ENCODE measurements at places on chromosomes 1 and 21. TPM values are rescaled to one million over a fixed set of nuclear protein-coding genes. Genes with fewer than 3 reads are reported as not detected.

GRCh38 chr1:200128944-200129879 is 101.7 kb downstream of the NR5A2 start:
- no peak for DNase-seq

DNA sequence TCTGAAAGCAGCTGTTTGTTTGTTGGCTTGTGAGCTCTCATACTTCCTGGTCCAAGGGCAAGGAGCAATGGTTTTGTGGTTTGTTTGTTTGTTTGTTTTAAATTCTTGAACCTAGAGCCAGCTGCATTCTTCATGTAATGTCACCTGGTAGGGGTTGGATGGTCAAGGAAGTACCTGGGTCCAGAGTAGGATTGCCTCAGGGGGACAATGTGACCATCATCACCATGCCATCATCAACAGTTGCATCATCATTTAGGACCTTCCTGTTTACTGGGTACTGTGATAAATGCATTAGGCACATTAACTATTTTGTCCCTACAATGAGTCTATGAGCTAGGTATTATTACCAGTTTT is 14.7 kb upstream of the MYOG start:
- no peak for DNase-seq

- DNase-seq, result no peak
Observed at GRCh38 chr21:33286600-33287456, 20.7 kb downstream of the IL10RB start.

DNA sequence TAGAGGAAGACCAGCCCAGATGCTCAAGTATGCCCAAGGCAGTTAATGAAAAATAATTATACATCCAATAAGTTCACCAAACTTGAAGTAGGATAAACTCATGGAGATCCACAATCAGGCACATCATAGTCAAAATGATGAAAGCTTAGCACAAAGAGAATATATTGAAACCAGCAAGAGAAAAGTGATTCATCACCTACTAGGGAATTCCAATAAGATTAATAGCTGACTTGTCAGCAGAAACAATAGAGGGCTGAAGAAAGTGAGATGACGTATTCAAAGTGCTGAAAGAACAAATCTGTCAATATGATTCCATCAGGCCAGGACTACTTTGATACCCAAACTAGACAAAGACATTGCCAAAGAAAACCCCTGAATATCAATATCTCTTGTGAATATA is 251.7 kb upstream of the BEND5 start:
- DNase-seq, result no peak

GRCh38 chr1:165240492-165240891 is 116.0 kb downstream of the LMX1A start:
- no peak for DNase-seq

The NBPF6 gene
- total RNA-seq, result not detected

The OR14A2 gene
- not detected for total RNA-seq

The NOS1AP gene
- total RNA-seq, result 0.13 TPM

The PTP4A2 gene
- total RNA-seq, result 337 TPM

The GBP3 gene
- 2.5 TPM for total RNA-seq
